ENCODE measurements at places on chromosomes 2 and 18.
A peak's percentile ranks its signal among the peaks of the same experiment; 100 is the strongest.

DNA sequence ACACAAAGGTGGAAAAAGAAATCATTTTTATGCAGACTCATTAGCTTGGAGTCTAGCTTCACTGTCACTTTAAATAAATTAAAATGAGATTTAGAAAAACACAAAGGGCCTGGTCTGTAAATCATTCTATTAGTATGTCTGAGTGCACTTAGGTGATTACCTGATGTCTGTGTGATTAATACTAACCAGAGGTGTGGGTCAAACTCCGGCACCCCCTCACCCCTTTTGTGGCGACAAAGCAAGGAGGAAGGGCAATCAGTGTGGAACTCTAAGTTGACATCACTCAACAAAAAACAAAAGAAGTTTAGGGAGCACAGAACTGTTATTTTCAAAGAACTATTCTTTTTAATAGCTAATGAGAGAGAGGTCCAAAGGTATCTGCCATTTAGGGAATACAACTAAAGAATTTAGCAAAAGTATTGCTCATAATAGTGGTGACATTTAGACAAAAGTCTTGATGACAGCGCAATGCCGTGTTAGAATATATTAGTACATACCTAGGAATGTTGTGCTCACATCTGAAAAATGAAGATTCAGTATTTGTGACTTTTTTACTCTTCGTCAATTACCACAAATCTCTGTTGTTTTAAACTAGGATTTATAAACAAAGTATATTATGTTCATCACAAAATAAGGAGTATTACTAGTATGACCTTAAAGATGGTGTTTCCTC is 66.3 kb downstream of the ZEB2 start:
- no peak for DNase-seq

GRCh38 chr2:156429211-156429610 is 7.0 kb upstream of the GPD2 start:
- DNase-seq = no peak

- no peak for DNase-seq
Observed at GRCh38 chr2:66697366-66697765, 262.4 kb downstream of the MEIS1 start.

GRCh38 chr2:70553334-70553583 is 367 bp downstream of the TGFA start:
- no peak for DNase-seq

- no peak for DNase-seq
Observed at GRCh38 chr2:17544256-17544655, 3.8 kb downstream of the VSNL1 start.

DNA sequence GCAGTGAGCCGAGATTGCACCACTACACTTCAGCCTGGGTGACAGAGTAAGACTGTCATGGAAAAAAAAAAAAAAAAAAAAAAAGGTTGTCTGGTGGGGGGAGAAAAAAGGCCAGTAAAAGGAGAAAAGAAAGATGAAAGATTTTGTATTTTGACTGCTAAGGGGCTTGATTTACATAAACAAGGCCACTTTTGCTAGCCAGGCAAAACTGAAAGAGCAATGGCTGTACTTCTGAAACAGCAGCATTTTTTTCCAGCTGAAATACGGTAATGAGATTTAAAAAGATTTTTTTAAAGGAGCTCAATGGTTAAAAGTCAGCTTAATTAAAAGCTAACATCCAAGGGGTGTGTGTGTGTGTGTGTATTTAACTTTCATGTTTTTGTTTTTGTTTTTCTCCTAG is 11.3 kb upstream of the OXER1 start:
- no peak for DNase-seq

DNA sequence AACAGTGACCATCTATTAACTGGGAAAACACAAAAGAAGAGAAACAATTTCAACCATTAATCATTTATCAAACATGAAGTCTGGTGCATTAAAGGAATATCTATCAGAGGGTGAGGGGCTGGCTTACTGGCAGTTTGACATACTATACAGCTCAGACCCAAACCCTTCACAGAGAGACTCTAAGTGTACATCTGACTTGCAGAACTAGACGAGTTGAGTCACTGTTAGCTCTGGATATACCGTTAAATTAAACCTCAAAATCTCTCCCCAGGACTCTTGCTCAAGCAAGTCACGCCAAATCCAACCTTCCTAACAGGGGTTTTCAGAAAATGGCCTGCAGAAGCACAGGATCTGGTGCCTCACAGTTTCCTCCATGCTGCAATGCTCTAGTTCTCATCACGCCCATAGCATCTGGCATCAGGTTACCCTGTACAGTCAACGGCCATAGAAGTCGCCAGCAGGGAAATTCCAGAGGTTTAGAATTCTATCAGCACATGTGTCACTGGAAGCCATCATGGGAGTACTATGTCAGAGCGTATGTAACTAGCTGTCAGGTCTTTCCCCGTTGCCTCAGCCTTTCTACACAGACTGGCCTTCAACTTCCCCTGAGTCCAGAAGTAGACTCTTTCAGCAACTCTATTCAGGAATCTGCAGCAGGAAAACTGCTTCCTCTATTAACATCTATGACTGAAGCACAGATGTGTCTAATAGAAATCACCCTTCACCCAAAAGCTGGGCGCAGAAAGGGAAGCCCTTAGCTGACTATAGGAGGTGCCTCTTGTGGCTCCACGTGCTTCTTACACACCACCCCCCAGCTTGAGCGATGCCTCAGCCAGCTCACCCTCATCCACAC is 9.3 kb downstream of the TGOLN2 start:
- peak; percentile 52 for DNase-seq

- no peak for DNase-seq
Observed at GRCh38 chr18:48032876-48033789, 102.7 kb upstream of the SMAD2 start.

DNA sequence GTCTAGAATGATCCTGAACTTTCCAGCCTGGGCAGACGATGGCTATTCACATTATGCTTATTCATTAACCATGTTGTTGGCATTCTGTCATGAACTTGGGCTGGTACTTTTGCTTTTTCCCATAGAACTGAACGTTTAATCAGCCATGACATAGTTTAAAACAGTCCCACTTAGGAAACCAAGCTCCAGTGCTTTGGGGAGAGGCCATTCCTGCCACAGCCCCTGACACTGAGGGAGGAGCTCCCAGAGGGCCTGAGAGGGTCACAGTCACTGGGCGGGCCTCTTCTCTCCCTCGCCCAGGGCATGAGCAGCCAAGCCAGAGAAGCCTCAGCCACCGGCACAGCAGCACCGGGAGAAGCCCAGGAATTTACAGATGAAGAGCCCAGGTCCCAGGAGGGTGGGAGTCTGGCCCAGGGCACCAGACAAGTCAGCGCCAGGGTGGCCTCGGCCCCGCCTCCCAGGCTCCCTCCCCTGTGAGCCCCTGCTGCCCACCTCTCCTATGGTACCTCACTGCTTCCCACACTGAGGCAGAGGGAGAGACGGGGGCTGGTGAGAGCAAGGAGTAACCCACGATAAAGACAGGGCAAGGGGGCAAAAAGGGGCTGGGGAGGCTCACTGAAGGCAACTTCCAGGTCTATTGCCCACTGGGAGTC is 33.6 kb downstream of the MAL start:
- DNase-seq = no peak

GRCh38 chr2:233173115-233173514 is 78.4 kb upstream of the ATG16L1 start:
- no peak for DNase-seq

DNA sequence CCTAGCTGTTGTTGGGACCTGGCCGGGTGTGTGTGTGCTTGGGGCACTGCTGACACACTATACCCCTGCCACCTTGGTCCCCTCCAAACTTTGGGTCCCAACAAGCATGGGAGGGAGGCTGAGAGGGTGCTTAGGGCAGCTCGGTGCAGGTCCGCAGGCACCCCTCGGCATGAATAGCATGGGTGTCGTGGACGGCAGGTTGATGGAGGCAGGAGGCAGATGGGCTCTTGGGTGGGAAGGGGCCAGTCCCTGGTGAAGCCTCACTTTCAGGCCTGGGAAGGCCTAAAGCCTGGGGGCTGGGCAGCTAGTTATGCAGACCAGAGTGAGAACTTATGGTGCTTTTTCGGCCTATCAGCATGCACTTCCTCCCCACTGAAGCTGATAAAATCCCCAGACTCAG is 164.2 kb downstream of the CDH19 start:
- DNase-seq = no peak

- DNase-seq = no peak
Observed at GRCh38 chr2:204695506-204695905, 150.2 kb downstream of the PARD3B start.

DNA sequence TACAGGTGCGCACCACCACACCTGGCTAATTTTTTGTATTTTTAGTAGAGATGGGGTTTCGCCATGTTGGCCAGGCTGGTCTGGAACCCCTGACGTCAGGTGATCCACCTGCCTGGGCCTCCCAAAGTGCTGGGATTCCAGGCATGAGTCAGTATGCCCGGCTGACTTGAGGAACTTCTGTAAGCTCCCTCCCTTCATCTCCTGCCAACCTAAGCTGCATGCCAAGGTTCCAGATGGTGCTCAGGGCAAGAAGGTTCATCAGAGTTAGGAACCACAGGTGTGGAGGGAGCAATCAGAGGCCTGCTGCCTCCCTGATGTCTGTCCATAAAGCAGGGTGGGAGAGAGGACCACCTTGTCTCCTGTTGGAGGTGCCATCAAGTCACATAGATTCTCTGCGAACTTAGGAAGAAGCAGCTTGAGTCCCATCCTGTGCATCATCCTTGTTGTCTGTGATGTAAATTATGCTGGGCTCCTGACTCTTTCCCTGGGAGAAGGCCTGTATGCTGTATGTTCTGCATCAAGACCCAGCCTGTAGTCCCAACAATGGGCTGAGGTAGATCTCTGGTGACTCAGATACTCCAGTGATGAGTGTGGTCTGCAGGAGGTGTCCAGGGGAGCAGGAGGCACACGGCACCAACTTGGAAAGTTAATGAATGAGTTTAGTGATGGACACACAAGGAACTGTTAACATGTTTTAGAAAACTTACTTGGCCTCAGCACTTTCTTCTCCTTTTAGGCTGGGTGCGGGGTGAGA is 53.1 kb downstream of the TMEM17 start:
- no peak for DNase-seq

Measured in activated CD4-positive, alpha-beta T cell treated with anti-CD3 and anti-CD28 coated beads, Interleukin-10, Interleukin-2, amounts not matched to agents 100 ng/mL and 50 ng/mL, durations not matched to agents 16 hours and 8 hours (primary cell).